ENCODE measurements at places on chromosomes 12 and 14.
A peak's percentile ranks its signal among the peaks of the same experiment; 100 is the strongest.

DNA sequence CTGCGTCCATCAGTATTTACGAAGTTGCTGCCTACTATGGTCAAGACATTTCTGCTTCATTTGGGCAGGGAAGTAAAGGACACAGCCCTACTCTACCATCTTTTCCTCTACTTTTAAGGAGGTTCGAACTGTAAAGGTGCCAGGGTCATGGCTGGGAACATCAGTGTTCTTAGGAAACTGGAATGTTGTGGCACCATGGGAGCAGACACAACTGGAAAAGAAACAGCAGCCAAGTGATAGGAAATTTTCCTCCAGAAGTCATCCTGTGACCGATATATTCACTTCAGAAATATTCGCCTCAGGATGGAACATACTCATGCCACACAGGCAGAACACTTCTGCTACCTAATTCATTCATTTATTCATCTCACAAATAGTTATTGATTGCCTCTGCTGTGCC lies 104.4 kb downstream of the ETV6 start:
- DNase-seq, result no peak

DNA sequence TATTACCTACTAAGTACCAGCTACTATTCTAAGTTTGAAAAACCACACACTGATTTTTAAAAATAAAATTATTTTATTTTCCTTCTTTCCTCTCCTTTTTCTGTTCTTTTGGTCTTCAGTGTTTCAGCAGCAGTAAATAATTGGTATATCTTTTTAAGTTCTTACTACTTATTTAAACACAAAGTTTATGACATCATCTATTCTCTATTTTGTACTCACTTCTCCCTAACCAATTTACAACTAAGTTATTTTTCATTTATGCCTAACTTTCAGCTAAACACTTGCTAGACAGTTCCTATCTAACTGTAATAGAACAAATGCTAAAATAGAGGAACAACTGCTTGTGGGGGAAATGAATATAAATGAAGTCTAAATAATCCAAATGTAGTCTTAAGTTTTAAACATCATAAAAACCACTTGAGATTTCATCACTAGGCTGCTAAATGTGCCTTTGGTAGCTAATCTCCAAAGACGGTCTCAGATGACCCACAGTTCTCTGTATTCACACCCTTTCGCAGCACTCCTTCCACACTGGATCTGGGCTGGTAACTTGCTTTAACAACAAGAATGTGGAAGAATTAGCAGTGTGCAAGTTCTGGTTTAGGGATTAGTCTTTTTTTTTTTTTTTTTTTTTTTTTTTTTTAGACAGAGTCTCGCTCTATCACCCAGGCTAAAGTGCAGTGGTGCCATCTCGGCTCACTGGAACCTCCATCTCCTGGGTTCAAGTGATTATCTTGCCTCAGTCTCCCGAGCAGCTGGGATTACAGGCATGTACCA lies 41.0 kb downstream of the TFCP2 start:
- DNase-seq, result no peak

DNA sequence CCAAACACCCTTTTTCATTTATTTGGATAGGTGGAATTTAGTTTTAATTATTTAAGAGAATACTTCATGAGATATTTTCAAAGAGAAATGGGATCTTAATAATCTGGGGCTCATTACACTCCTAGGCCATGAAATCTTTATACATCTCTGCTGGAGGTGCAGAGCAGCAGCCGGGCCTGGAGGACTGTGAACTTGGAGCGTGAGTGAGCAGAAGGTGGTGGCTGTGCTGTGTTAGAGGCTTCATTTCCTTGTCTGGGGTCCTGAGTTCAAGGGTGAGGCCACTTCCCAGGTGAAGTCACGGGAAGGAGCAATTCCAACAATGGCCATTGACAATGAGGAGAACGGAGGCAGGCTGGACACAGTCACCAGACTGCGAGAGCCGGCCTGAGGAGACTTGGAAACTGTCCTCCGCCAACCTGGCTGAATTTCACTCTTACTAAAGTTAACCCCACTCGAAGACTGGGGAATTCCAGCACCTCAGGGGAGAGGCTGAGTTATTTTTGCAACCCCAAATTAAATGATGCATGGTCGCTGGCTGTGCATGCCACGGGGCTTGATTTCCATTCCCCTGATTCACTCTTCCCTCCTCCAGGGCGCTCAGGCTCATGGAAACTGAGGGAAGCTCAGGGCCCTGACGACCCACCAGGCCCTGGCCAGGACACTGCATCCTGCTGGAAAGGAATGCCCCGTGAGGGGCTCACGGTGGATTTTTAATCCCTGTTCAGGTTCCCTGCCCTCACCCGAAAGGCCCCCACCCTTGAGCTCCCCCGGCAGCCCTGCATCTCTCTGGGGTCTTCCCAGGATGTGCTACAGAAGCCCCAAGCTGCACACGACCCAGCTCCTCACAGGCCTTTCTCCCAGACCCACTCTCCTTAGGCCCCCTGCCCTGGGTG lies 22.6 kb upstream of the TRAF3 start:
- DNase-seq, result no peak

GRCh38 chr12:62703011-62703380 lies 232.0 kb downstream of the PPM1H start:
- no peak for DNase-seq

GRCh38 chr12:93144109-93144508 lies 215.0 kb upstream of the EEA1 start:
- DNase-seq, result no peak

DNA sequence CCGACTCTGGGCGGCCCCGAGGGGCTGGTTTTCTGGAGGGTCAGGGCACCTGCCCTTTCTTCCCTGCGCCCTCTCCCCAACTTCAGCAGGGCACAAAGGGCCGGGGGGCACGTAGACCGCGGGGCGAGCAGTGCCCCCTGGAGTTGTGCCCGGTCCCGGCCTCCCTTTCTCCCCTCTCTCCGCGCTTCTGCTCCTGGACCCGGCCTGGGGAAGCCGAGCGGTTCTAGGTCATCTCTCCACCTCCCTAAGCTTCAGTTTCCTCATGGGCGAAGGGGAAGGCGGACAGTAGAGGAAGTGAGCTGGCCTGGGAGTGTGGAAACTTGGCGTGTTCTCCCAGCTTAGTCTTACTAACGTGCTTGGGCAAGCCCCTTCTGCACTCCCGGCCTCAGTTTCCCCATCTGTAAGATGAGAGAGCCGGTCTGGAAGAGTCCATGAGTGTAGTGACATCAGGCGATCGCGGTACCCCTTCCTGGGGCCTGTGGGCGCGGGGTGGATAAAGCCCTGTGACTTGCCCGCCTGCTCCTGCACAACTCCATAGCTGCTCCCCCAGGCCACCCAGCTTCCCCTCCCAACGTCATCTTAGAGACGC lies 158.6 kb upstream of the PARP11 start:
- DNase-seq, result no peak

GRCh38 chr12:79373896-79374499 lies 316.8 kb downstream of the PAWR start:
- no peak for DNase-seq

- DNase-seq, result no peak
Observed at GRCh38 chr12:34349673-34349961, 327.3 kb downstream of the ALG10 start.

- peak; percentile 24 for DNase-seq
Observed at GRCh38 chr14:100662879-100663760, 63.6 kb upstream of the DLK1 start.

DNA sequence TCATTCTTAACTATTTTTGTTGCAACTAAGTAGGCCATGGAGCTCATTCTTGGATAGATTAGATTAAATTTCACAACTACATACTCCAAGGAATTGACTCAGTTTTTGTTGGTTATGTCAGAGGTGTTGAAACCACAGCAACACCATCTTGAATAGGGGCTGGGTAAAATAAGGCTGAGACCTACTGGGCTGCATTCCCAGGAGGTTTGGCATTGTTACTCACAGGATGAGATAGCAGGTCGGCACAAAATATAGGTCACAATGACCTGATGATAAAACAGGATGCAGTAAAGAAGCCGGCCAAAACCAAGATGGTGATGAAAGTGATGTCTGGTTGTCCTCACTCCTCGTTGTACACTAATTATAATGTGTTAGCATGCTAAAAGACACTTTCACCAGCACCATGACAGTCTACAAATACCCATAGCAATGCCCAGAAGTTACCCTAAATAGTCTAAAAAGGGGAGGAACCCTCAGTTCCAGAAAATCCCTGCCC lies 20.9 kb downstream of the DMAC2L start:
- no peak for DNase-seq

- no peak for DNase-seq
Observed at GRCh38 chr14:76919431-76920330, 93.5 kb downstream of the LRRC74A start.

GRCh38 chr14:29645117-29645516 lies 282.5 kb downstream of the PRKD1 start:
- DNase-seq, result no peak

- DNase-seq, result no peak
Observed at GRCh38 chr12:103969391-103969790, 3.7 kb downstream of the TDG start.

DNA sequence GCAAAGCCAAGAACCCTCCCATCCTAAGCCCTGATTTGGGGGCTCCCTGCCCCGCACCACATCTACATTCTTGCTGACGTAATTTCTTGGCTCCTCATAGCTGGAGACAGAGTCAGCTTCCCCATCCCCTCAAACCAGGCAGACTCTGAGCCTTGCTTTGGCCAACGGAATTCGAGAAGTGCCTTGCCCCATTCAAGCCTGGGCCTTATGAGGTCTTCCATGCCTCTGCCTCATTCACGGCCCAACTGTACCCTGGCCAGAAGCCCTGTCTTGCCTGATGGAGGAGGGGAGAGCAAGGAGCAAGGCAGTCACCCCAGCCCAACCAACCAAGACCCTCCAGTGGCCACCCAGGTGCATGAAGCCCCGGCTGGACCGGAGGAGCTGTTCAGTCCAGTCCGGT lies 164.1 kb downstream of the PIWIL1 start:
- no peak for DNase-seq

DNA sequence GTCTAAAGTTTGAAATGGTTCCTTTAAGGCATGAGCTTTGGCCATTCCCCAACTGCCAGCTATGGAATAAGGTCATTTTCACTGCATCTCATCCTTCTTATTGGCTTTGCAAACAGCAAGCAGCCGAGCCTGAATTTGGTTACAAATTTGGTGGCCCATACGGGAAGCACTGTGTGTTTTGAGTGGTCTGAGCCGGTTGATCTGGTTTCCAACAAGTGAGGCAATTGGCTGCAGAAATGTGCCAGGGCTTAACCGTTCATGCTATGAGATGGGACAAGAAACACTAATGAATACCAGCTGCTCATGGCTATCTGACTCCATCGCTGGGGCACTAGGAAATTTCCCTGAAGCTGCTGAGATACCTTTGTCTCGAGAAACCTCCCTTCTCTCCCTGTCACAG lies 9.3 kb downstream of the EDDM3A start:
- no peak for DNase-seq

DNA sequence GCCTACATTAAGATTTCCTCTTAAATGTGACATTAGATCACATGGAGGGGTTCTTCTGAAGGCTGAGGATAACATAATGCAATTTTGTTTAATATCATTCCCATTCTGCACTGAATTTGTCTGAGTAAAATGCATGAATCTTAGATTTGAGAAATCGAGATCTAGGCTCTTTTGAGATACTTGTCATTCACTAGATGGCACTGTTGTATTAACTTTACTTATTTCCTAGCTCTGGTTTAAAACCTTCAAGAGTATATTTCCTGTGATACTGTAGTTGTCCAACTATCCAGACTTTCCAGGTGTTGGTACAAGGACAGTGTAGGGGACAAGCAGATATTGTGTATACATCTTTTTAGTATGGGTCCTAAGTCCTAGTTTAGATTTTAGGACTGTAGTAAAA lies 91.7 kb upstream of the SEL1L start:
- no peak for DNase-seq

- DNase-seq, result no peak
Observed at GRCh38 chr14:94354638-94355185, 31.6 kb upstream of the SERPINA6 start.

DNA sequence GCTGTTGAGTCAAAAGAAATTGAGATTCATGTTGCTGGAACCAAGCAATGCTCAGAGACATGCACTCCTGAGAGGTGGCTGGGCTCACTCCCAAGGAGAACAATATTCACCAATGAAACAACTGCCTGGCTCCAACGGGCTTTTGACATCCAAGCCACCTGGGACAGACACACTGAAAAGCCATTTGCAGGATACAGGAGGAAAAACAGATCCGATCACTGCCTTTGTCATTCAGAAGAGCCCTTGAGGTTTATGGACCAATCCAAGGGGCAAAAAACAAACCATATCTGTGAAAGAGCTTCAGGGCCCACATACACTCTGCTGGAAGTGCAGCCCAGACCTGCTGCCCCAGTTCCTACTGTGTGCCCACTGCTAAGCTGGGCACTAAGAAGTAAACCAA lies 277.5 kb downstream of the NUAK1 start:
- DNase-seq, result no peak

GRCh38 chr12:103887738-103888137 lies 42.5 kb upstream of the HSP90B1 start:
- DNase-seq, result no peak

- no peak for DNase-seq
Observed at GRCh38 chr14:101068313-101069227, 165.0 kb upstream of the RTL1 start.

DNA sequence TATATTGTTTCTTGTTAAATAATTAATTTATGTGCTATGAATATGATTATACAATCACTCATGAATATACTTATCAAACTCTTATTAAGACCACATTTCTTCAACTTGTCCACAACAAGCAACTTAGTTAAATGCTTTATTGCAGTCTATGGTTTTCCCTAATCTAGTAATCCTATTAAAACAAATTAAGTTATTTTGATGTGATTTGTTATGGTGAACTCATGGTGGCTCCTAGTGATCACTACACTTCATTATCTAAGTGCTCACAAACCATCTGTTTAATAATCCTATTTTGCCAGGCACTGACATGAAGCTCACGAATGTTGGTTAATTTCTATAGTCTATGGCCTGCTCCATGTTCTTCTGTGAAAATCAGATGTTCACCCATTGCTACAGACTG lies 42.9 kb downstream of the INSM2 start:
- DNase-seq, result no peak

DNA sequence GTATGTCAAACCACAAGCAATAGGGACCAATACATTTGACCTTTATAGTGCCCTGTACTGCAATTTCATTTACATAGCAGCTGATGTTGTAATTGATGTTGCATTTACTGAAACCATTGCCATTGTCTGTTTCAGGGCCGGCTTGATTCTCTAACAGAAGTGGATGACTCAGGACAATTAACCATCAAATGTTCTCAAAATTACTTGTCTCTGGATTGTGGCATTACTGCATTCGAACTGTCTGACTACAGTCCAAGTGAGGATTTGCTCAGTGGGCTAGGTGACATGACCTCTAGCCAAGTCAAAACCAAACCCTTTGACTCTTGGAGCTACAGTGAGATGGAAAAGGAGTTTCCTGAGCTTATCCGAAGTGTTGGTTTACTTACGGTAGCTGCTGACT lies 216.0 kb downstream of the AKAP6 start:
- no peak for DNase-seq

- no peak for DNase-seq
Observed at GRCh38 chr12:122793685-122794106, 19.3 kb downstream of the CCDC62 start.

- DNase-seq, result no peak
Observed at GRCh38 chr14:95620659-95621059, 65.6 kb upstream of the TCL1B start.

All from stimulated activated CD8-positive, alpha-beta memory T cell treated with anti-CD3 and anti-CD28 coated beads, Interleukin-7, amount 100 ng/mL, for 48 hours (primary cell).